ENCODE measurements at places on chromosomes 12 and 14.

DNA sequence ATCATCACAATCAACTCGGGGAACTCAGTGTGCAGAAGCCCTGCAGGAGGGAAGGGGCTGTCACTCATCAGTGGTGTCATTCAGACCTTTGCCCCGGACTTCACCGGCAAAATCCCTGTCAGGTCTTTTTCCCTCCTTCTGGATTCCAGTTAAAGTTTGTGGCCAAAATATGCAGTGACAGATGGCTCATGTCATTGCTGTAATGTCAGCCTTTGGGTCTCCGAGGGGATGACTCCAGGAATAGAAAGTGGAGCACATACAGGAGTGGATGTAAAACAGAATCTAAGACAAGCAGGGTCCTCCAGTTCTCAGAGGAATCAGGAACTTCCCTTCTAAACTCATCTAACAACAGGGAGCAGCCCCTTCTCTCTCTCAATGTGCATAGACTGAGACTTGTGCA lies 130.3 kb upstream of the RASSF8 start:
- DNase-seq, result no peak

DNA sequence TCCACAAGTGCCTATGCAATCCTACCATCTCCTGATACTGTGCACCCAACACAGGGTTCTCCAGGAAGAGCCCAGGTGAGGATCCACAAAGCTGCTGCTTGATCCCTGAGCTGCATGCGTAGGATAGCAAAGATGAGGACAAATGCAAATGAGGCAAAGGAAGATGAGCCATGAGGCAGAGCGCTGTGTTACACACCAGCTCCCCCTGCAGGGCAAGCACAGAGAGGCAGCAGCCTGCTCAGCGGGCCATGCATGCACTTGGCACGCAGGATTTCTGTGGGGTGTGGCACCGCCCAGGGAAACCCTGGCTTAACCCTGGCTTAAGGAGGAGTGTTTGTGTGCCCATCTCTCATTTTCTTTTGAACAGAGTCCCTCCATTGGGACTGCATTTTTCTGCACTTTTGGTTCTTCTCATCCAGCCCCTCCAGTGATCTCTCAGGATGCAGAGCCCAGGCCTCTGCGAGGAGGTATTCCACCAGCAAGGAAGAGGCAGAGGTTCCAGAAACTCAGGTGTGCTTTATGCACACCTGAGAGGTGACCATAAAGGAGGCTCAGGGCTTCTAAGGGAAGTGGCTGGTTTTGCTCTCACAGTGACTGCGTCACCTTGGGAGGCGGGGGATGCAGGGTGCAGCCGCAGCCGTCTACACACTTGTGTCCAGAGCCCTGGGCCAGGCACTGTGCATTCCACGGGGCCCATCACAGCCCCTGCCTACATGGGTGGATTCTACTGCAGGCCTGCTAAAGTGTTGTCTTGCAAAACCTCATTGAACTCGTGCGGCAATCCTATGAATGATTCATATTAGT lies 973.3 kb upstream of the TMEM132C start:
- peak; percentile 24 for DNase-seq

GRCh38 chr12:43362910-43363694 lies 188.9 kb downstream of the ADAMTS20 start:
- no peak for DNase-seq

DNA sequence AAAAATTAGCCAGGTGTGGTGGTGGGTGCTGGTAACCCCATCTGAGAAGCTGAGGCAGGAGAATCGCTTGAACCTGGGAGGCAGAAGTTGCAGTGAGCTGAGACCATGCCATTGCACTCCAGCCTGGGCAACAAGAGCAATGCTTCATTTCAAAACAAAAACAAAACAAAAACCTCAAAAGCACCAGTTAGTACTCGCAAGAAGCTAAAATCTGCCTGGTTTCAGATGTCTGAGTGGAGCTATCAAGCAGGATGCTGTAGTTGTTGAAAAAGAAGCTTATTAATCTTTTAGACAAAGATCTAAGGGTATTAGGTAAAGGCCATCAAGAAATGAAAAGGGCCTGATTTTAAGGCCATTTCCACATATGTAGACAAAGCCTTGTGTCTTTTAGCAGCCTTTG lies 50.9 kb downstream of the SUPT16H start:
- no peak for DNase-seq

- DNase-seq, result peak; percentile 28
These were observed 54.4 kb downstream of the ARL6IP4 start for GRCh38 chr12:123034865-123035264.

DNA sequence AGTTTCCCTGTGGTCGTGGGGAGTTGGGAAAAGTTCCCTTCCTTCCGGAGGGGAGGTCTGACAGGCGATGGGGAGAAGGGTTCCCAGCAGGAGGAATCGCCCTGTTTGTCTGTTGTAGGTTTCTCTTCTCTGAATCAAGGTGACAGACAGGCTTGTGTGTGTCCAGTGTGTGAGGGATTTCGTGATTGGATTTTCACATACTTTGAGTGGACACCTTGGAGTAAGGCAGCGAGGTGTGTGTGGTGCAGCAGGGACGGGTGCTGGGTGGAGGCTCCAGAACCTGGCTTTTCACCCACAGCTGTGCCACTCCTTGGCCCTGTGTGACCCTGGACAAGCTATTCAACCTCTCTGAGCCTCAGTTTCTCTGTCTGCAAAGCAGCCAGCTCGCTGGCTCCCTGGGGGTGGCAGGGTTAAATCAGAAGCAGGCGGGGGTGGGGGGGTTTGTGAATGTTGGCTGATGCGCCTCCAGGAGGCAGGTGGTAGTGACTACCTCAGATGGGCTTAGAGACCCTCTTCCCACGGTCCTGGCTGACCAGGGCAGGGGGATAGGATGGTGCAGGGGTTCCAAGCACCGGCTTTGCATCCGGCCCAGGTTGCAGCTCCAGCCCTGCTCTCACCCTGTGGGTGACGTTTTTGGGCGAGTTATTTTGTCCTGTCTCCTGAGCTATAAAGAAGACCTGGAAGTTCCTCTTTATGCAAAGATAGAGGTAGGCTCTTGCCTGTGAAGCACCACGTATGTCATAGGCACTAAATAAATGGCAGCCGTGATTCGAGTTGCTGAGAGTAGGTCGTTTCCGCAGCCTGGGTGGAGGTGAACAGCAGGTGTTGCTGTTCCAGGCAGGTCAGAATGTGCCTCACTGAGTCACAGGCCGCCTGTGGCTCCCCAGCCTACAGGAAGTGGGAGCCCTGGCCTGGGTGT lies 679 bp downstream of the BDKRB2 start:
- DNase-seq, result no peak

GRCh38 chr12:51851413-51852124 lies 3.1 kb upstream of the FIGNL2 start:
- no peak for DNase-seq
